Fibroblast of villous mesenchyme (primary cell): ENCODE measurements at places on chromosomes 6 and 20. TPM values are rescaled to one million over a fixed set of nuclear protein-coding genes. Genes with fewer than 3 reads are reported as not detected.
A peak's percentile ranks its signal among the peaks of the same experiment; 100 is the strongest.

GRCh38 chr6:132214716-132215115, 186.6 kb downstream of the MOXD1 start:
- DNase-seq, result no peak

The SLC16A10 gene
- total RNA-seq, result not detected in 2 replicates

DNA sequence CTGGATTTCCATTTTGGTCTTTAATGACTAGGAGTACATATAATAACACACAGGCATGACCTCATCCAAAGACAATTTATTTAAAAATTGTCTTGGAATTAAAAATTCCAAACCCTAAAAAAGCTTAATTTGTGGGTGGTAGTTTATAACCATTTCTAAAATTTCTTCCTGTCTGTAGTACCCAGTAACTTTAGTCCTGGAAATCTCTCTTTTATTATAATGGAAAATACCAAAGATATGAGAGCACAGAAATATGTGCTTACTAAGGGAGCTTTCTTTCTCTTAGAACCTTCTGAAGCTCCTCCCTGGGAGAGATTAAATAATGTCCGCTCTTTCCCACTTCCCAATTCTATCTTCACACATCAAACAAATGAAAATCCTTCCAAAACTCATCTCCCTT, 70.5 kb upstream of the PRL start:
- DNase-seq, result no peak

DNA sequence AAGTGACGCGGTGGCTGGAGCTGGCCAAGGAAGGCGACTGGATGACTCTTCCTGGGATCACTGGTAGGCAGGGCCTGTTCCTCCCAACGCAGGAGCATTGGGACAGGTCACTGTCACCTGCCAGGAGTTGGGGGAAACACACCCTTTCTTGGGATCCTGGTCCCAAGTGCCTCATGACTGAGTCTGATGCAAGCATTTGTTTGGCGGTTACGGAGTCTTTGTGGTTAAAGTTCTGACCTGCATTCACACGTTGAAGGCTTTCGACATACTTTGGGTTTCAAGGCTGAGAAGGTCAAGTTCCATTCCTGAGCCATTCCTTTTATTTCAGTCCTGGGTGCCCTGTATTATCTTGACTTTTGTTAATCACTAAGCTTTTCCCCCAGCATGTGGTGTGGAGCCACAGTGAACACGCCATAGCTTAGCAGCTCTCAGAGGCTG, 6.0 kb downstream of the PNLDC1 start:
- DNase-seq, result peak; percentile 56

The GJA1 gene
- total RNA-seq, result 512 and 834 TPM in 2 replicates

DNA sequence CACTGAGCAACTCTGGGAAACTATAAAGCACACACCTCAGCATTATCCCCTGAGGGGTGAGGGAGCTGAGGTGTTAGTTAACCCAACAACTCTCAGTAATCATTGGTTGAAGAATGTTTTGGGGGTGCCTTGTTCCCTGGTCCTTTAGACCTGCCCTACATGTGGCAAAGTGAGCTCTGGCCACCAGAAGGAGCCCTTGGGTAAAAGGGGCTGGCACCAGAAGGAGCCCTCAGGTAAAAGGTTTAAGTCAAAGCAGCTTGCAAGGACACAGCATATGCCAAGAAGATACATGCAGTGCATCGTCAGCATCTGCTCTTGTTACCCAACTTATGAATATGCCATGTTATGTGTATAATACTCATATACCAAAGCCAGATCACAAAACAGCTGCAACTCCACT, 1081.7 kb downstream of the KIF16B start:
- no peak for DNase-seq

The HLA-DMA gene
- total RNA-seq, result 1.9 and 3.5 TPM in 2 replicates

The DLK2 gene
- 0.64 and 1.7 TPM in 2 replicates for total RNA-seq

DNA sequence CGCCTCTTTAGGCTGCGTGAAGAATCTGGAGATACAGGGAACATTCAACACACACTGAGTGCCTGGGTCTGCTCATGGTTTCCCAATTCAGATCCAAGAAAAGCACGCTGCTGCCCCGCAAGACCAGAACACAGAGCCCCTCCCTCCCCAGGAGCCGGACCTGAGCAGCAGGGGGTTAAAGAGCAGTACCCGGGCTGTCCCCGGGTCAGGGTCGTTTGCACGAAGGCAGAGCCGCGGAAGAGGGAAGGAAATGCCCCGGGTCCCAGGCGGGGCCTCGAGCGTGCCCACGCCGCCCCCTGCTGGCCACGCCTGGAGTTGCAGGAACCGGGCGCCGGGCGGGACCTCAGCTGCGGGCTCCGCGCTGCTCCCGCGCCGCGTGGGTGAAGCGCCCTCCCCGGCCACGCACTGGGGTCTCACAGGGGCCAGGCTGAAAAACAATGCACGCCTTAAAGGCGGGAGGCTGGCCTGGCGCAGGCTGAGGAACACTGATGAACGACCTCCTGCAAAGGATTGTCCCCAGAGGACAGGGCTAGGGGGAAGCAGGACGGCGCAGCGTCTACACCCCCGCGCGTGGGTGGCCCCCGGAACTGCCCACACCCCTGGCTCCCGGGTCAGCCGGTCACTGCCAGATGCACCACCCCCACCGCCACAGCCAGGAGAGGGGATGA, 48.9 kb downstream of the ANKRD60 start:
- DNase-seq, result peak; percentile 19

DNA sequence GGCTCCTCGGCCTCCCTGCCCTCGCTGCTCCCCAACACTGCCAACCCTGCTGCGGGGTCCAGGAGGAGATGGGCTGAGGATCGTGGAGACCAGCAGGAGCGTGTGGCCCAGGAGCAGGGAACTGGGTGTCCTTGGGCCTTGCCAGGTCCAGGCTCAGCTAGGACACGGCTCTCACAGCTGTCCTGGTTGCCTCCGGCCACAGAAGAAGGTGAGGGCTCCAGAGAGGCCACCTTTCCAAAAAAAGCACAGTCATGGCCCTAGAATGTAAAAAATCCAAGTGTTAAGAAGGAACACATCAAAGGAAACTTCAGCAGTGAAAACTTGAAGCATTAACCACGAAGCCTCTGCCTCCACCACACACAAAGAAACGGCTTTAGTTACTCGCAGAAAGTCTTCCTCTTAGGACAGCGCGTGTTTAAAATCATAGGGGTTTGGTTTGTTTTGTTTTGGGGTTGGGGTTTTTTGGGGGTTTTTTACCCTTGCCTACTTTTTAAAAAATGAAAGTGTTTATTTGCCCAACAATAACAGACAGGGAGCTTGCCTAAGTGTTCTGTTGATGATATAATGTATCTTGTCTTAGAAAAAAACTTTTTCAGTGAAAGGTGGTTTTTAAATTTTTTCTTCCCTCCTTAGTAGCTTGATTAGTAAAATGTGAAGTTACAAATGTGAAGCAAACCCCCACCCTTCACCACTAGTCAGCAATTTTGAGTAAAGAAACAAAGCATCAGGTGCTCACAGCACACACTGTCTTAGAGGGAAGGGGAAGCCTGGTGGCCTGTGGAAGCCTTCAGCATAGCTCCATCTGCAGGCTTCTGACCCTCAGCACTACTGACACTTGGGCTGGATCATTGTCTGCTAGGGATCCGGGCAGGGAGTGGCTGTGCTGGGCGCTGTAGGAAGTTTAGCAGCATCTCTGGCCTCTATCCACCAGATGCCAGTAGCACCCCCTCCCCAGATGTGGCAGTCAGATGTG, 60.0 kb downstream of the PTPN1 start:
- peak; percentile 59 for DNase-seq

GRCh38 chr20:51587145-51587544, 44.6 kb upstream of the NFATC2 start:
- DNase-seq, result no peak
